Aorta (tissue), 5 donors: ENCODE measurements at places on chromosomes 2 and 18. TPM values are rescaled to one million over a fixed set of nuclear protein-coding genes. Genes with fewer than 3 reads are reported as not detected.

Gene RNF152
- polyA plus RNA-seq, result 18.1 TPM

Gene ARHGAP25
- polyA plus RNA-seq, result 2.6 TPM

Gene SH3BP4
- polyA plus RNA-seq, result 4.5 TPM

Gene ZAP70
- 1.3 TPM for polyA plus RNA-seq

Gene ALPI
- 19.9 TPM for polyA plus RNA-seq

Gene C18orf32
- polyA plus RNA-seq, result 53.3 TPM

Gene COL5A2
- polyA plus RNA-seq, result 131 TPM

Gene SH3RF3
- polyA plus RNA-seq, result 13.1 TPM

Gene UPP2
- not detected for polyA plus RNA-seq

Gene MEP1B
- 6.0 TPM for polyA plus RNA-seq

Gene TTN
- polyA plus RNA-seq, result 1.3 TPM

Gene CCDC141
- 0.13 TPM for polyA plus RNA-seq

Gene SOWAHC
- 7.9 TPM for polyA plus RNA-seq

Gene MAPRE3
- polyA plus RNA-seq, result 26.7 TPM

DNA sequence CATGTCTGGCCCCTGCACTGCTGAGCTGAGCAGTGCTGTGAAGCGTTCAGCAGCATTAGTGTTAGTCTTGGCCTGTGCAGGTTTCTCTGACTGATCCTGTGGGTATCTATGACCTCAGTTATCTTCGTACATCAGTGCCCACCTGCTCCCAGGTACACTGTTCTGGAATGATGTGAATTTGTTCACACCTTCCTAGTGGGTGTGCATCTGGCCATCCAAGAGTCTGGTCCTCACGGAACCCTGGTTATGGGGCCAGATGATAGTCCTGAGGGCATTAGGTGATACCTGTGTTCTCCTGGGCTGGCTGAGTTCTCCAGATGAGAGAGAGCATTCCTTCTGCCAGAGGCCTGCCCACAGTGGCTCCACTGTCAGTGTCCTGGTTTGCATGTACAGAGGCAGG lies 57.2 kb downstream of the INPP4A start:
- no peak for DNase-seq

DNA sequence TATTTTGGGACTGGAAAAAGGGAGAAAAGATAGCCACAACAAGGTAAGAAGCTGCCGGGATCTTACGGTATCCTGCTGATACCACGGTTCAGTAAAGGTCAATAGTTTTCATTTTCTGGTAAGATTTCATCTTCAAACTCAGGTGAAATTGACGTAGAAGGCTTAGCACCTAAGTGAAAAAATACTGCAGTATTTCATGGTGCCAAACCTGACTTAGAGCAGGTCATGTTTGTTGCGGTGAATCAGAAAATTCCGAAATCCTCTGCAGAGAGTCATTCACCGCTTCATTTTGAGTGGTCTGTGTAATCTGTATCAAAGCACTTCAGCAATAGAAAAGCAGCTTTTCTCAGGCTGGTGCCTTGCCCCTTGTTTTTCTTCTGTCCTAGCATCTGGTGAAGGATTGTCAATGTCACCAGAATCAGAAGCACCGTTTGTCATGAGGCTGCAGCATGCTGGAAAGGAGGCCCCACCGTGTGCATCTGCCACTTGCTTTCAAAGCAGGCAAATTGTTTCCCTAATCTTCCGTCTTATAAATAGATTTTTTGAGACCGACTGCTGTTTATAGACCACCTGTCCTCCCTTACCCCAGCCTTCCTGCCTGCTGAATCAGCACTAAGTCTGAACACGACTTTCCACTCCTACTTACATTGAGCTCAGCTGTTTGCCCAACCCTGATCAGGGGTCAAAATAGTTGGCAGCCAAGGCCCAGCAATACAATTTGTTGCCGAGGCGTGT lies 156.3 kb downstream of the EML6 start:
- no peak for DNase-seq

DNA sequence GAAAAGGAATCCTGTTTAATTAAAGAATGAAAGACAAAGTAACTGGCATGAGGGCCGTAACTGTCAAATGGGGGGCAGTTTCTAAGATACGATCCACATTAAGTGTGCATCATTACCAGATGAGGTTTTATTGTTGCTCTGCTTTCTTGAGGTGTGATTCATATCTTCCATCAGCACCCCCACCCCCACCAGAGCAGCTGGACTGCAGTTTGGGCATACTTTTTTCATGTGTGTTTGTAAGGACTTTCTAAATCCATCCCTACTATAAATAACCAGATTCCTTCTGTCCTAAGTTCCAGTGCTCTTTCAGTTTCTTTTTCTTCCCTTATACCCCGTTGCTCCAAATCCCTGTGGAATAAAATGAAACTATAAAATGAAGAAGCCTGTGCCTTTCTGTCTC lies 142.1 kb downstream of the CDCA7 start:
- DNase-seq, result no peak

- no peak for DNase-seq
Observed at GRCh38 chr18:57326718-57327323, 25.5 kb upstream of the ST8SIA3 start.

- DNase-seq, result no peak
Observed at GRCh38 chr2:102191501-102191900, 4.7 kb downstream of the IL1RL2 start.

DNA sequence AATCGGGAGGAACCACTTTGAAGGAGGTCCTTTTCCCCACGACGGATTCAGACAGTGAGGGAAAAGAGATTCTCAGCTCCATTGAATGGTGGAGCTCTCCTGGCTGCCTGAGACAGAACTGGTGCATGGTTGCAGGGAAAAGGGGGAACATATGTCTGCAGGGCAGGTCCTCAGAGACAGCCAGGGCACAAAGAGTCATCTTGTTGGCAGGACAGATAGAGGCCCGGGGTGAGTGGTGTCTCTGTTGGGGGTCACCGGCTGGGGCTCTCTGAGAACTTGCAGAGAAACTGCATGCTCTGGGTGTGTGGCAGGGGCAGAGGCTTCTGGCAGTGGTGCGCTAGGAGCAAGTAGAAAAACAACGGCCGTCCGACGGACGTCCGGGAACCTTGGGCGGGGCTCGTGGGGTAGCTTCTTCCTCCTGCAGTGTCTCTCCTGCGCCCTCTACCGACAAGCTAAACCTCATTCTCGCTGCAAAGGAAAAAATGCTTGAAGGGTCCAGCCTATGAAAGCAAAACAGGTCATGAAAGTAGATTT lies 94.3 kb downstream of the CDCA7 start:
- DNase-seq, result peak; percentile 88

DNA sequence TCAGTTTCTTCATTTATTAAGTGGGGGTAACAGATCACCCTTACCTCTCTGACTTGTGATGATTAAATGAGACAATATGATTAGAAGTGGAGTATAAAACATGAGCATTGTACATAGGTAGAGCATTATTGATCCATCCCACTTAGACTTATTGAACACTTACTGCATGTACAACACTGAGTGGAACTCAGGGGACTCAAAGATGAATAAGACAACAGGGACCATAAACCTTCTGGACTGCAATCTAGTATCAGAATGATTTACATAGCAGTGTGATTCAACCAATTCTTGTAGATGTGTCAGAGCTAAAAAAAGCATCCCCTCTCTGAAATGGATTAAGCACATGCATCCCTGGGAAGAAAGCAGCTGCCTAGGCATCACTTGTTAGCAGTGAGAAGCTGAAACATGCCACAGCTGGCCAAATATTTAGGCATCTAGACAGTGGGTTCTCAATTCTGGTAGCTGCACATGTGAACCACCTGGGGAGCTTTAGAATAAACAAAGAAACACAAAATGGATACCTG lies 111.5 kb downstream of the CYRIA start:
- no peak for DNase-seq

GRCh38 chr2:190817082-190817481 lies 63.5 kb upstream of the GLS start:
- no peak for DNase-seq

GRCh38 chr2:42071791-42072190 lies 24.0 kb downstream of the PKDCC start:
- DNase-seq, result no peak

DNA sequence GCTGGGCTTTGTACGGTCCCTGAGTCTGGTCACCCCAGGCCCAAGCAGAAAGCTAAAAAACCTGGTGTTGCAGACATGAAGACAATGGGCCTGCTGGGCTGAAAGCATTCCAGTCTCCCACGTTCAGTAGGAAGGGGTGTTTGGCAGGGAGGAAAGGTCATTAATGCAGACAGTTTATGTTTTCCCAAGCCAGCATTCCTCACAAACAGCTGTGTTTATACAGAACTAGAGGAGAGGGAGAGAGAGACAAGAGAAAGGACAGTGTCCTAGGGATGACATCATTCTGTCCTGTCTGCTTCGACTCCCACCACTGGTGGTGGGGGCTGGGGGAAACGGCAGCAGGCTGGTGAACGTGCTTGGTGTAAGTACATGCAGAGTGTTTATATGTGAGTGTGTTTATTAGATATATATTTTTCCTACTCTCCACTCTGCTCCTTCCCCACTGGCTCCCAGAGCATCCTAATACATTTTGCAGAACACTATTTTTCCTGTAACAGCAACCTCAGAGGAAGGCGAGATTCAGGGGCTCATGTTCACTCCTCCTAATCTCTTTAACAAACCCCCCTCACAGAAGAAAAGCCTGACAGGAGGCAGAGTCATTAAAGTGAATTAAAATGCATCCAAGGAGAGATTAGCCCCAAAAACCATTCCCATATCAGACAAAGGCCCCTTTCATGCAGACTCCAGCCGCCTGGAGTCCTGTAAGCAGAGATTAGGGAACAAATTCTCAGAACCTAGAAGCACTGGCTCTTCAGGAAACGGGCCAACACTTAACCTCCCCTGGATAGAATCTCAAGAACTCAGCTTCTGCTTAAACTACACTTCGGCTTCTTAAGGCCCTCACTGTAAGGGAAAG lies 380.4 kb downstream of the TNS1 start:
- DNase-seq, result no peak

DNA sequence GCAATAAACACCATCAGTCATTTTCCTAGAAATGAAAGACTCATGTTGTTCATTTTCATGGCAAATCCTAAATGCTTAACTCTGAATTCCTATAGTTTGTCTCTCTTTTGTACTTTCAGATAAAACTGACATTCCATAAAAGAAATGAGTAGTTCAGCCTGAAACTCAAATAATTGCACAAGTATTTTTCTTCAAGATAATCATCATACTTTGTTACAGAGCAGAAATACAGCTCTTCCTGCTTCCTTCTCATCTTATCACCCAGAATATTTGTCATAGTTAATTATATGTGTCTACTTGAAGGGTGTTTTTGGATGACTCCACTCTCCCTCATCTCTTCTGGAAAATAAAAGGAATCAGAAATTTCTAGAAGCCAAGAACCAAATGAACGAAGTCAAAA lies 141.1 kb downstream of the HNMT start:
- DNase-seq, result no peak

DNA sequence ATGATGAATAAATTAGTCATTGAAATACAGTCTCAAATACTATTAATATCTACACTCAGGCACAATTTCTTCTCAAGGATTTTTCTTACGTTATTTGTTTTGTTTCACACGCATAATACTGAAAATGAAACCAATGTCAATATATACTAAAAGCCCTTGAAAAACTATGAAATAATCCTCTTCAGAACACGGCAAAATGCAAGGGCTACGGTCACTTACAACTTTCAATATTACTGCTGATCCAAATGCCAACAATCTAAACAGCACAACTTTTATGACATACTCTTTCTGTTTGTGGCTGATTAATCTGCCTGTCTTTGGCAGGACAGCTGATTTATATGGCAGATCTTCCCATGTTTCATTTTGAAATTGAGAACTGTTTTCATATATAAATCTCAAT lies 68.3 kb downstream of the LRPPRC start:
- DNase-seq, result no peak

- no peak for DNase-seq
Observed at GRCh38 chr2:229768235-229768634, 53.9 kb upstream of the DNER start.

DNA sequence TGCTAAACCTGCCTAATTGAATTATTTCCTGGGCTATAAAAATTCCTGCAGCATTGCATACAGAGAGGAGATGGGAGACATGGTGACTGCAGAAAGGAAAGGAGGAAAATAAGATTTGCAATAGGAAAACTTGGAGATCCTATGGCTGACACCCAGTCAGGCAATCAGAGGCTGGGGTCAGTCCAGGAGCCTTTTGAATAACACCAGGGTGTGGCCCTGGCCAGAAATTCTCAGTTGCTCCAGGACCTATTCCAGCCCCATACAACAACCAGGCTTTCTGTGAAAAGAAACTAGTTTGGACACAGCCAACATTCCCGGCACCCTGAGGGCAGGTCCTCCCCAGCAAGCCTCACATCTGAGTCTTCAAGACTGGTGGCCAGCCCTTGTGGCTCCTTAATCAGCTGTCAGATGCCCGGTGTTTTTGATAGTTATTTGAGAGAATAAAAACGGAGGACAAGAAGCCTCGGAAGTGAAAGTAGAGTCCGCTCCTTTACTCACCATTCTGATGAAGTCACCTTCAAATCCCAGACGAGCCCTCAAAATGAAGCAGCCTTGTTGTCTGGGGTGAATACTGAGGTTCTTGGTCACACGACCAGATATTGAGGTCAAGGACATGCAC lies 31.1 kb upstream of the GMCL1 start:
- no peak for DNase-seq

DNA sequence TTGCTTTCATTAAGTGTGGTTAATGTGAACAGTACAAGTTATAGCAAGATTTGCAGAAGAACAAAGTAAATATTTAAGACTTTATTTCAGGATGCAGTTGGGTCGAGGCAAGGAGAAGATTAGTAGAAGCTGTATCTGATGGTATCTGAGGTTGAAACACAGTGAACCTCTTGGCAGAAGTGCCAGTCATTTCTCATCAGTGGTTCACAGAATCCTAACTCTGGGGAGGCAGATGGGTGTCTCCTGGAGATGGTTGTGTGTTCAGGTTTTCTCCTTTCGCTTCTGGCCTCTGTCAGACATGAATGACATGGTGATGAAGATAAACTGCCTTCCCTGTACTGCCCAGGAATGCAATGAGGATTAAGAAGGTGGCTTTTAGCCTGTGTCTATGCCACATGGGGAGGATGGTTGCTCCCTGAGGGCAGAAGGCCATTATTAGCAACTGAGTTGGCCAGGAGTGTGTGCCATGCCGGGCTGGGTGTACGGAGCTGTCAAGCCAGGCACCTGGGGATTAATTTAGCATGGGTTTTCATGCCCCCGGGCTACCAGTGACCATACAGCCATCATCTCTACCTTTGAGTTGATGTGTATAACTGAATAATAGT lies 28.0 kb downstream of the MGAT5 start:
- DNase-seq, result no peak

GRCh38 chr18:41982942-41983660 lies 28.1 kb downstream of the PIK3C3 start:
- DNase-seq, result no peak

DNA sequence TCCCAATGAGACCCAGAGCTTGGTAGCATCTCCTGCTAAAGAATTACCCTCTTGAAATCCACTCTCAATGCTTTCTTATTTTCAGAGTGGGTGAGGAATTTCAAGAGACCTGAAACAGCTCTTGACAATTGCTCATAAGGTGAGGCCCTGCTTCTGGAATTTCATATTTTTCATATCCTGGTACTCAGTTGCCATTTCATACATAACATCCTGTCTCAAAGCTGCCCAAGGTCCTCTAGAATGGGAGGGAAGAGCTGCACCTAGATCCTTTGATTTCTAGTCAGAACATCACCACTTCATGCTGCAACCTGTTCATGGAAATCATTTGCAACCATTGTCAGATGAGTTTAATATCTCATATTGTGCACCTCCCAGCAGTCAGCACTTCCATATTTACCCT lies 404.8 kb upstream of the GALNT5 start:
- no peak for DNase-seq
